ENCODE measurements at places on chromosomes 2 and 18. TPM values are rescaled to one million over a fixed set of nuclear protein-coding genes. Genes with fewer than 3 reads are reported as not detected.

The TRABD2A gene
- polyA plus RNA-seq = 16.8 TPM

The IL1R1 gene
- 43.2 TPM for polyA plus RNA-seq

The MPP4 gene
- 0.06 TPM for polyA plus RNA-seq

The RHOB gene
- polyA plus RNA-seq = 60.6 TPM

The SLC40A1 gene
- polyA plus RNA-seq = 87.3 TPM

The CIB4 gene
- polyA plus RNA-seq = not detected

The BOLA3 gene
- polyA plus RNA-seq = 47.9 TPM

The GALR1 gene
- polyA plus RNA-seq = not detected

The EXOC6B gene
- 5.0 TPM for polyA plus RNA-seq

The UGT1A4 gene
- not detected for polyA plus RNA-seq

The TBR1 gene
- not detected for polyA plus RNA-seq

The CABYR gene
- not detected for polyA plus RNA-seq

The CD8A gene
- polyA plus RNA-seq = 0.69 TPM

The USP40 gene
- 9.6 TPM for polyA plus RNA-seq

The ZBTB14 gene
- 8.8 TPM for polyA plus RNA-seq

The MEP1B gene
- polyA plus RNA-seq = 3.7 TPM

The ABCB11 gene
- 0.46 TPM for polyA plus RNA-seq

The GYPC gene
- polyA plus RNA-seq = 18.0 TPM

The MYO7B gene
- 67.9 TPM for polyA plus RNA-seq

The PLCL1 gene
- polyA plus RNA-seq = 0.69 TPM

The HOXD11 gene
- polyA plus RNA-seq = 3.6 TPM

Data from sigmoid colon (tissue), 7 donors.